ENCODE measurements at places on chromosomes 16 and 17. TPM values are rescaled to one million over a fixed set of nuclear protein-coding genes. Genes with fewer than 3 reads are reported as not detected.

The HBZ gene
- total RNA-seq, result not detected

The DBNDD1 gene
- total RNA-seq, result 64.6 TPM

The ABCA10 gene
- not detected for total RNA-seq

The CDRT15 gene
- not detected for total RNA-seq

The UMOD gene
- not detected for total RNA-seq

The THUMPD1 gene
- 27.2 TPM for total RNA-seq
